ENCODE measurements at places on chromosomes 6 and 20.

DNA sequence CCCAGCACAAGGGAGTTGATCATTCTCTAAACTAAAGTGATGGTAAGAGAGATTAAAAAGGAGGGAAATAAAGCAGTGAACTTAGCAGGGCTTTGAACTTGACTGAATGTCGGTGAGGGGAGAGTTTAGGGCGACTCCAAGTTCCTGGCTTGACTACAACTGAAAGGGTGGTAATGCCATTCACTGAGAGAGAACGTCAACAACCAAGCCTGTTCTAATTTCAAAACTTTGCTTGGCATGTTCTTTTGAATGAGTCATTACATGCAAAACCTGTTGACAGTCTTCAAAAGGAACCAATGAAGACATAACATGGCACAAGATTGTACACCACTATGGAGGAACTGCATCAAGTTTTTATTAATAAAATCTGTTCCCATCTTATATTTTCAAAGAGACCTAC lies 10.3 kb upstream of the MYB start:
- peaks cover 10% of the 10 kb centered on the region for H3K4me1 ChIP-seq
- H3K36me3 ChIP-seq: no peaks in the 10 kb centered on the region
- H3K4me3 ChIP-seq: no peak overlapping the region
- DNase-seq: no peak
- H3K27me3 ChIP-seq: no peaks in the 10 kb centered on the region

DNA sequence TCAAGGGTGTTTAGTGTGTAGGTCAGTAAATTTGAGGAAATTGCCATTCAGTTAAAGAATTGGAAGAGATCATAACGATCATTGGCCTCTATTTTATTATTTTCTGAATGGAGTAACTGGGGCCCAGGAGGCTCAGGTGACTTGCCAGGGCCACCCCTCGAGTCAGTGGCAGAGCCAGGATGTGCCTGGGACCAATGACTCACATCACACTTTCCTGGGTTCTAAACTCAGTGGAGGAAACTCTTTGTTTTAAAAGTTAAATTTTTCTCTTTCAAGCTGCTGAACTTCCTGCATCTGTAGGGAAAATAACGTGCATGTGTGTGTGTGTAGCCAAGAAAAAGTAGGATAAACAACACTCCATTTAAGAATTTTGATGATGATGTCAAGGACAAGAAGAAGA lies 135.5 kb downstream of the MYLK4 start:
- H3K36me3 ChIP-seq: no peaks in the 10 kb centered on the region
- no peaks in the 10 kb centered on the region for H3K4me1 ChIP-seq
- H3K27ac ChIP-seq: no peak overlapping the region
- DNase-seq: no peak

GRCh38 chr20:35004749-35005462 lies 49.2 kb downstream of the MYH7B start:
- H3K27me3 ChIP-seq: no peaks in the 10 kb centered on the region
- DNase-seq: no peak
- H3K4me3 ChIP-seq: no peak overlapping the region
- H3K27ac ChIP-seq: no peak overlapping the region

DNA sequence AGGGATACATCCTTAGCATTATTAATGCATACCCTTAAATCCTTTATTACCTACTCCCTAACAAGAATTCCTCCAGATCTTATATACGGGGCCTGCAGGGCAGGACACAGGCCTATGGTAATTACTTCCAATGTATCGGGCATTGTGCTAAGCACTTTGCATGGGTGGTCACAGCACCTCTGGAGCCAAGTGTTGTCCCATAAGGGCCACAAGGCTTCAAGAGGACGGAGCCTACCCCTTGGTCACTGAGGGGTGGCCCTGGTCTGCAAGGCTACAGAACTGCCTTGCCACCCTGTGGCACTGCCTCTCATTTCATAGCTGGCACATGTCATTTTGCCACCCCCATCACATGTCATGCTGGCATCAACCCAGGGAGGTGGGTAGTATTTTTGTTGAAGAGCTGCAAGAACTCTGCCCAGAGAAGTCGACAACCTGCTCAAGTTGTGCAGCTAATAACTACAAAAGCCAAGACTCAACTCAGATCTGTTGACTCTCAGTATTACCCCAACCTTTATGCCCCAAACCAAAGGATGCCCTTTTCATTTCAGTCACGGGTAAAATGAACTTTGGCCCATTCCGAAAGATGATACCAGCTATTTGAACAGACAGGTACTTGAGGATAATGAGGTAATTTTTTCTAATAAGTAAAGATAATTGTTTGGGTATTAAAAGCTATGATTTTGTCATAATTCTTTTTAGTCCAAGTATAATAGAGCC lies 144.1 kb upstream of the AKAP12 start:
- no peaks in the 10 kb centered on the region for H3K27me3 ChIP-seq
- DNase-seq: no peak
- no peaks in the 10 kb centered on the region for H3K4me1 ChIP-seq
- no peak overlapping the region for H3K27ac ChIP-seq
- no peaks in the 10 kb centered on the region for H3K36me3 ChIP-seq
- no peak overlapping the region for H3K4me3 ChIP-seq

GRCh38 chr6:37582306-37582705 lies 82.6 kb upstream of the CCDC167 start:
- no peak for DNase-seq
- H3K4me3 ChIP-seq: no peak overlapping the region
- H3K36me3 ChIP-seq: no peaks in the 10 kb centered on the region
- H3K27ac ChIP-seq: no peak overlapping the region

Data from esophagus squamous epithelium (tissue), 5 donors.